K562 (cell line): ENCODE measurements at places on chromosomes 11 and 22. TPM values are rescaled to one million over a fixed set of nuclear protein-coding genes. Genes with fewer than 3 reads are reported as not detected.

GRCh38 chr11:123523539-123523938 lies 93.5 kb downstream of the GRAMD1B start:
- no peak overlapping the region for H3K4me3 ChIP-seq
- H3K27me3 ChIP-seq, result no peaks in the 10 kb centered on the region
- no peak for DNase-seq
- H3K4me1 ChIP-seq, result no peaks in the 10 kb centered on the region
- no peak overlapping the region for H3K27ac ChIP-seq

DNA sequence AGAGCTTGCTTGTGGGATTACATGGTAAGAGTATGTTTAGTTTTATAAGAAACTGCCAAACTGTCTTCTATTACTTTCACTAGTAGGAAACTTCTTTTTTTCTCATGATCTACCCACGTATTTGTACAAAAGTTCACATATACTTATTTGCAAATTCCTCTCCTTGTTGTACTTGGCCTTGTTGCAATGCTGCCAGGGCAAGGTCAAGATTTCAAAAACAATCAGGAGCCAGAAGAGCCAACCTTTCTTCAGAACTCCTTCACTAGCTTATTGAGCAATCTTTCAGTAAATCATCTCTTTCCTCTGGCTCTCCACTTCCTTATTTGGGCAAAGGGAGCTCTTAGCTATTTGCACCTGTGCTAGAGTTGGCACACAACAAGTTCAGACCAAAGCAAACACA lies 9.7 kb downstream of the SRSF8 start:
- H3K4me3 ChIP-seq, result no peak overlapping the region
- H3K27ac ChIP-seq, result no peak overlapping the region
- no peak for DNase-seq

DNA sequence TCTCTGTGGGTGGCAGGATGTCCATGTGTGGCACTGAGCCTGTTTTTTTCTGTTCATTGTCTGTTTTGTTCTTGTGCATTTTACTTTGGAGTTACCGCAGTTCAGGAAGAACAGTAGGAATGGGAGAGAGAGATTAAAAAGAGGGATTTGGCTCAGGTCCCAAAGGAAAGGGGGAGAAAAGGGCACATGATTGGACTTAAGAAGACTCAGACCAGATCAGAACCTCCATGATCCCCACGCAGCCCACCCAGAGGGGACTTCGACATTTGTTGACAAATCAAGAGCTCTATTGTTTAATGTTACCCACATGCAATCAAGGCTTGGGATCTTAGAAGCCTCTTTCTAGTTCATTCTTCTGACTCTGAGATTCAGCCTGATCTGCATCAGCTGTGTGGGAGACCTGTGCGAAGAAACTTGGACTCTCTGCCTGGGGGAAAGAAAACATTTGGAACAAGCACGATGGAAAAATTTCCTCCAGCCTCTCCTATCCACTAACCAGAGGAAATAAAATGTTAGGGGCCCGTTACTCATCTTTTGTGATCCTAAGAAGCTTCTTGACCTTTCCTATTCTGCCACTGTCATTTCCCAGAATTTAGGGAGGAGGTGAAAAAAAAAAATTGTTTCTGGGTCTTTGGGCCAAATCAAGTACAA lies 119.2 kb downstream of the SPON1 start:
- H3K27me3 ChIP-seq, result 0 out of 3 replicates have a peak, but pooled peaks cover 4% of the 10 kb centered on the region
- DNase-seq, result no peak
- no peak overlapping the region for H3K4me3 ChIP-seq
- no peaks in the 10 kb centered on the region for H3K36me3 ChIP-seq
- no peak overlapping the region for H3K27ac ChIP-seq

DNA sequence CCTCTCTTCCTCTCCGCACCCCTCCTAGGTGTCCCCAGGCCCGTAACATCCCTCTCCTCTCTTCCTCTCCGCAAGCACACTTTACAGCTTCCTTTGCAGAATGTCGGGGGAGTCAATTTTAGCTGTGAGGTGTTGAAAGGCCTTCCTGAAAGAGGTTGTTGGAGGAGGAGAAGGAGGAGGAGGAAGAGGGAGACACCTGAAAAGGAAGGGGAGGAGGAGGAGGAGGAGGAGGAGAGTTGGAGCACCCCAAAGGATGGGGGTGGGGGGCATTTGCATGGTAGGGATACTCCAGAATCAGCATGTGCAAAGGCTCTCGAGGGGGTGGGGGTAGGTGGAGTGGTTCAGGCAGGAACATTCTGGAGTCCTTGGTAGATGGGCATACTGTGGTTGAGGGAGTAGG lies 1045.1 kb downstream of the TBC1D22A start:
- H3K4me3 ChIP-seq, result no peak overlapping the region
- H3K27me3 ChIP-seq, result no peaks in the 10 kb centered on the region
- H3K36me3 ChIP-seq, result no peaks in the 10 kb centered on the region
- no peak overlapping the region for H3K27ac ChIP-seq
- no peaks in the 10 kb centered on the region for H3K4me1 ChIP-seq

GRCh38 chr22:25964961-25965730 lies 204.1 kb upstream of the SEZ6L start:
- no peaks in the 10 kb centered on the region for H3K36me3 ChIP-seq
- H3K27ac ChIP-seq, result no peak overlapping the region
- H3K4me3 ChIP-seq, result no peak overlapping the region
- no peaks in the 10 kb centered on the region for H3K27me3 ChIP-seq

DNA sequence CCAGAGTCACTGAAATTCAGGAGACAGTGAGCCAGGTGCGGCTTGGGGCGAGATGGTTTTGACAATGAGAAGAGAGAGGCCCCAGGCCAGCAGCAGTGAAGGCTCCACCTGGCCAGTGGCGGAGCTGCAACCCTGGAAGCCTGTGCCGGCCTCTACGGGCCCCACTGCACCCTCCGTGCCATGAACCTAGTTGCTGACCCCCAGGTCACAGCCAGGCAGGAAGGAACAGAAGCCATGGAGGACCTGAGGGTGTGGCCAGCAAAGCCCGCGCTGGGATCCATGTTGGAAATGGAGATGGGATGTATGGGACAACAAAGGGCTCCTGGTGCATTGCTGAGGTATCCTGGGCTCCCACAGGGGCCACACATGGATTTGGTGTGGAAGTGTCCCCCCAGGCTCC lies 1528.5 kb downstream of the BRD1 start:
- no peak for DNase-seq
- H3K4me3 ChIP-seq, result no peak overlapping the region
- no peaks in the 10 kb centered on the region for H3K4me1 ChIP-seq

Gene MPPED2
- not detected in 2 replicates for total RNA-seq

GRCh38 chr11:83493917-83494316 lies 207.8 kb upstream of the CCDC90B start:
- H3K4me3 ChIP-seq, result no peak overlapping the region
- H3K4me1 ChIP-seq, result no peaks in the 10 kb centered on the region
- DNase-seq, result no peak

Gene MFRP
- total RNA-seq, result not detected in 2 replicates

DNA sequence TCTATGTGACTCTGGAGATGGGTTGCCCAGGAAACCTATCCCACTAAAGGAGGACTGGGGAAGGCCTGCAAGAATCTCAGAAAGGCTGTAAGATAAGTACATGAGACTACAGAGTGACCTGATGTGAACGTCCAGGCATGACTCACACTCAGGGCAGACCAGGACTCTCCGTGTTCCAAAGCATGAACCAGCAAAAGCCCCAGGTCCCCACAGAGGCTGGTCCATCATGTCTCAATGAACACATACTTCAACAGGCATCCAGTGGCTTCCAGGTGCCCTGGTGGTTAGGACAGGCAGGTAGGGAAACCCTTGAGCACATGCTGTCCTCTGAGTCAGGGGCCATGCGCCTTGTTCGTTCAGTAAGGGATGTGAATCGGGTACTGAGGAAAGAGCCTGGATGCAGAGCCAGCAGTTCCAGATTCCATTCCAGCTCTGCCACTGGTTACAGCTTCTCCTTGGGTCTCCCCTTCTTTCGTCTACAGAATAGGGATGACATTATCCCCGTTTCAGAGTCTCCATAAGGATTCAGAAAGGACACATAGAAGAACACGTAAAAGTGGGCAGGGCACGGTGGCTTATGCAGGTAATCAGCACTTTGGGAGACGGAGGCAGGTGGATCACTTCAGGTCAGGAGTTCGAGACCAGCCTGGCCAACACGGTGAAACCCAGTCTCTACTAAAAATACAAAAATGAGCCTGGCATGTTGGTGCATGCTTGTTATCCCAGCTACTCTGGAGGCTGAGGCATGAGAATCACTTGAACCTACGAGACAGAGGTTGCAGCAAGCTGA lies 129.0 kb upstream of the TEAD1 start:
- H3K27me3 ChIP-seq, result peaks cover 19% of the 10 kb centered on the region
- no peak overlapping the region for H3K4me3 ChIP-seq
- no peaks in the 10 kb centered on the region for H3K36me3 ChIP-seq

- no peak overlapping the region for H3K27ac ChIP-seq
- no peaks in the 10 kb centered on the region for H3K27me3 ChIP-seq
- H3K4me1 ChIP-seq, result no peaks in the 10 kb centered on the region
- H3K36me3 ChIP-seq, result peaks cover 22% of the 10 kb centered on the region; the same call in 2 of the 3 replicates
- DNase-seq, result no peak
- H3K4me3 ChIP-seq, result no peak overlapping the region
Measured at GRCh38 chr11:94184846-94185245, 56.2 kb downstream of the PANX1 start.

- H3K4me1 ChIP-seq, result peaks cover 8% of the 10 kb centered on the region; the same call in 2 of the 3 replicates
- no peak overlapping the region for H3K27ac ChIP-seq
- H3K27me3 ChIP-seq, result peaks cover 4% of the 10 kb centered on the region; the same call in 2 of the 3 replicates
- H3K4me3 ChIP-seq, result no peak overlapping the region
Measured at GRCh38 chr11:114166897-114167323, 107.4 kb downstream of the ZBTB16 start.

GRCh38 chr22:35424761-35425160 lies 24.8 kb downstream of the MCM5 start:
- no peak overlapping the region for H3K27ac ChIP-seq
- H3K27me3 ChIP-seq, result no peaks in the 10 kb centered on the region
- peaks cover 79% of the 10 kb centered on the region; the same call in 2 of the 3 replicates for H3K36me3 ChIP-seq
- peaks cover 3% of the 10 kb centered on the region for H3K4me1 ChIP-seq
- no peak for DNase-seq

- no peaks in the 10 kb centered on the region for H3K27me3 ChIP-seq
- H3K4me1 ChIP-seq, result peaks cover 20% of the 10 kb centered on the region
- no peak overlapping the region for H3K4me3 ChIP-seq
- no peaks in the 10 kb centered on the region for H3K36me3 ChIP-seq
Measured at GRCh38 chr11:117037975-117038350, 60.3 kb downstream of the SIK3 start.

DNA sequence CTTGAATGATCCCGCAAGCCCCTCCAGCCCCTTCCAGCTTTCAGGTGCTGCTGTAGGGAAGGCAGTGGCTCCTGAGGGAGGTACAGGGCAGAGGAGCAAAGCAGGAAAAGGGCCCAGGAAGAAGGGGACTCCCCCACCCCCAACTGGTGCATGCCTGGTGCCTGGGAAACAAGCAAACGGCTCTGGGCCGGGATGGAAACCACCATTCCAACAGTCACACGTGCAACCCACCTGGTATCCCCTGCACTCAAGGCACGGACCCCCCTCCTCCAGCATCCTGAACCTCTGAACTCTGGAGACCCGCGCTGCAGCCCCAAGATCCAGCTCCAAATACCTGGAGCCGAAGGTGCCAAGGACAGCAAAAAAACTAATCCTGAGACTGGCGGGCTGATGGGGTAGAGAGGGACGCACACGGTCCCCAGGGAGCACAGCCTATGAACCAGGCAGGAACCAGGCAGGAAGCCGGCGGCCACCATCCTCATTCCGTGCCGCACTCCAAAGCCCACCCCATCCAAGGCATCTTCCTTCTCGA lies 537 bp downstream of the SCN4B start:
- no peak overlapping the region for H3K4me3 ChIP-seq
- H3K36me3 ChIP-seq, result no peaks in the 10 kb centered on the region
- H3K4me1 ChIP-seq, result peaks cover 16% of the 10 kb centered on the region
- H3K27me3 ChIP-seq, result peaks cover 90% of the 10 kb centered on the region

Gene ROBO4
- total RNA-seq, result 0.04 TPM in 1 of 2 replicates, not detected in the other

- H3K27me3 ChIP-seq, result no peaks in the 10 kb centered on the region
- H3K4me3 ChIP-seq, result no peak overlapping the region
- H3K4me1 ChIP-seq, result no peaks in the 10 kb centered on the region
Measured at GRCh38 chr11:106001304-106002012, 20.6 kb downstream of the MSANTD4 start.

- no peak overlapping the region for H3K27ac ChIP-seq
- peaks cover 19% of the 10 kb centered on the region for H3K4me1 ChIP-seq
- no peaks in the 10 kb centered on the region for H3K36me3 ChIP-seq
- peaks cover 65% of the 10 kb centered on the region for H3K27me3 ChIP-seq
- H3K4me3 ChIP-seq, result no peak overlapping the region
Measured at GRCh38 chr22:49724893-49725489, 102.7 kb downstream of the BRD1 start.

DNA sequence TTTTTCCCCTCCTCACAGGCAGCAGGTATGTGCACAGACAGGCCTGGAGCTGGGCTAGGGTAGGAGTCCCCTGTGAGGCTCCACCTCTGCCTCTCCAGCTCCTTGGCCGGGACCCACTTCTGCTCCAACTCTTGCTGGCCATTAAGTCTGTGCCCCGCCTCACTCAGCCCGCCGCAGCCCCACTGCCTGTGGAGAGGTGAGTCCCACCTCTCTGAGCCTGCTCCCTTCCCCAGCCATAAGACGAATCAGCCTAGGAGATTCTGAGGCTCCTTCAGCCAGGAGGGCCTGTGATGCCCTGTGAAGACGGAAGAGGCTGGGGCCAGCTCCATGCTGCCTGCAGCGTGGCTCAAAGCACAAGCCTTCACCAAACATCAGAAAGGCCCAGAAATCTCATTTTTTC lies 23.0 kb downstream of the TSKU start:
- no peak for DNase-seq
- H3K4me1 ChIP-seq, result peaks cover 20% of the 10 kb centered on the region
- no peak overlapping the region for H3K4me3 ChIP-seq
- no peaks in the 10 kb centered on the region for H3K36me3 ChIP-seq

DNA sequence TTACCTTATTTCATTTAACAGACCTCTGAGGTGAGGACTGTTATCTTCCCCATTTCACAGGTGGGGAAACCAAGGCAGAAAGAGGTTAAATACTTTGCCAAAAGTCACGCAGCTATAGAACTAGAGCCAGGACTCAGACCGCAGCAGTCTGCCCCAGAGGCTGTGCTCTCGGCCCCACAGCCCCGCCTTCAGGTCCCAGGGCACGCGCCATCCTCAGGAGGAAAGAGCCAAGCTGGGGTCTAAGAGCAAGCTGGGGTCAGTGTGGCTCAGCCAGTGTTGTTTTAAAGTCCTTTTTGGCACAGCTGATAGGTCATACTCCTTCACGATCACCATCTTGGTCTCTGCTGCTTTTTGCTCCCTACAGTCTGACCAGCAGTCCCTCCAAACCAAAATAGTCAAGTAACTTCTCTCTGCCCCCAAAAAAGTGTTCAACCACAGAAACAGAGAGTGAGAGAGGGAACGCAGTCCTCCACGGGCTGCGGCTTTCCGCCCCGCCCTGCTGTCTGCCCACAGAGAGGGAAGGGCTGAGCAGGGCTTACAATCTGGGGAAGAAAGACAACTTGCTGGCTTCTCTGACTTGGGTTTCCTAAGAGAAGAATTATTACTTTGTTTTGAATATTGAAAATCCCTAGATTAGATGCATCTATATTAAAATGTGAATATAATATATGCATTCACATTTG lies 137.2 kb upstream of the OPCML start:
- no peak overlapping the region for H3K27ac ChIP-seq
- H3K4me3 ChIP-seq, result no peak overlapping the region
- H3K36me3 ChIP-seq, result no peaks in the 10 kb centered on the region
- DNase-seq, result no peak
- no peaks in the 10 kb centered on the region for H3K27me3 ChIP-seq

GRCh38 chr22:37235897-37236607 lies 8.0 kb downstream of the RAC2 start:
- no peak for DNase-seq
- H3K4me1 ChIP-seq, result peaks cover 3% of the 10 kb centered on the region; the same call in 1 of the 3 replicates
- no peaks in the 10 kb centered on the region for H3K27me3 ChIP-seq
- H3K4me3 ChIP-seq, result no peak overlapping the region

Gene OR56A1
- not detected in 2 replicates for total RNA-seq

GRCh38 chr11:118411530-118411929 lies 10.1 kb downstream of the ATP5MG start:
- H3K36me3 ChIP-seq, result peaks cover 38% of the 10 kb centered on the region
- H3K27ac ChIP-seq, result no peak overlapping the region
- H3K4me3 ChIP-seq, result no peak overlapping the region
- no peak for DNase-seq
